ENCODE measurements at places on chromosomes 3 and 15.

- DNase-seq: no peak
These were observed 3.9 kb downstream of the VWA5B2 start for GRCh38 chr3:184233127-184233843.

DNA sequence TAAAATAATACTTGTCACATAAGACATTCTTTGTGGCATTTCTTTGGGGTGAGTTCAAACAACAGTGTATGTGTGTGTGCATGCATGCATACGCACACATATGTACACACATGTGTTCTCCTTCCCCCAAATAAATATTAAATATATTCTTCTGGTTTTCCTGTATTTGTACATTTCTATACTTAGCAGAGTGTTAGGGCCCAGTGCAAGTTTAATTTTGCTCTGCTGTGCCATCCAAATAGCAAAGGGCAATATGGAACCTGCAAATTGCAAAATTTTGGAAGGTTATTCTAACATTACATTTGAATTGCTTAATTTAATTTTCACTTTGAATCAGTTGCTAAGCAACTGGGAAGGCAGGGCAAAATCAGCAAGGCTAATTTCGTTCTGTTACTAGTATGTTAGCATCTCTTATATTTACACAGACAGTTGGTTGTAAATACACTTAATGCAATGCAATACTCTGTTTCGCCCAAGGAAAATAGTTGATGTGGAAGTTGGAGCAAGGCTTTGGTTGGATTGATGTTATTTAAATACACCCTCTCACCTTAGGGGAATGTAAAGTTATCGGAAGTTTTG lies 130.4 kb downstream of the ITPR1 start:
- DNase-seq: no peak

- no peak for DNase-seq
These were observed 43.8 kb upstream of the MITF start for GRCh38 chr3:69695443-69695842.

- no peak for DNase-seq
These were observed 37.4 kb downstream of the ACAA1 start for GRCh38 chr3:38099518-38099917.

DNA sequence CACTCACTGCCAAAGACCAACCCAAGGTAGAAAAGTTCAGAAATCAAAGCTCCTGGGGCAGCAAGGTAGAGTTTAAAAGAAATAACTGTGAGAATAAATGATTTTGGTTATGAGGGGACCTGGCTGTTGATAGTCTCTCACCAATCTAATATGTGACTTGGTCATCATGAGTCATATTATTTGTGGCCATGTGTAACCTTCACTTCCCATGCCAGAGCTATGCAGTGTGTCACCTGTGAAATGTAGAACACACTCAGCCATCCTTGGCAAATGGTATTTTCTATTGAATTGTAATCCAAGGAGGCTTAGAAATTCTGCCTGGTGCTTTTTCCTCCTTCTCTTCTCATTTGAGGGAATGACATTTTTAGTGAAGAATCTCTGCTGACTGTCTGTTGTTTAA lies 184.2 kb upstream of the STAC start:
- peak; percentile 39 for DNase-seq

GRCh38 chr3:23741036-23741706 lies 64.6 kb upstream of the UBE2E1 start:
- DNase-seq: peak; percentile 96

- peak; percentile 8 for DNase-seq
These were observed 114.1 kb upstream of the PPP2R3A start for GRCh38 chr3:135851201-135852081.

- no peak for DNase-seq
These were observed 211.8 kb downstream of the CHST2 start for GRCh38 chr3:143331350-143331749.

- DNase-seq: no peak
These were observed 74.7 kb upstream of the CMTM7 start for GRCh38 chr3:32316976-32317375.

DNA sequence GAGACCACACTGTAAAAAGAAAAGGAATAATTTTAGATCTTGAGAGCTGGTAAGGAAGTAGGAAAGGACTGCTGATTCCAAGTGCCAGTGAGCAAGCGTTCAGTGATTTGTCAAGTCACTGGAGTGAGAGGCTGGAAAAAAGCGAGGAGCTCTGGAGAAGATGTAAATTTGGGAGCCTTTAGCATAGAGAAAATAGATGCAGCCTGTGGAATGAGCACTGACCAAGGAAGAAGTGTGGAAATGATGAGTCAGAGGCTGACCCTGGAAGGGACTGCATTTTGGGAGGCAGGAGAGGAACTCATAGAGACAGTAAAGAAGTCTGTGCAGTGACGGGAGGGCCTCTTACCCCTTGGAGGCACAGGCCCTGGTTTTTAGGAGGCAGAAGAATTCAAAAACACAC lies 17.1 kb upstream of the ABTB1 start:
- DNase-seq: no peak

DNA sequence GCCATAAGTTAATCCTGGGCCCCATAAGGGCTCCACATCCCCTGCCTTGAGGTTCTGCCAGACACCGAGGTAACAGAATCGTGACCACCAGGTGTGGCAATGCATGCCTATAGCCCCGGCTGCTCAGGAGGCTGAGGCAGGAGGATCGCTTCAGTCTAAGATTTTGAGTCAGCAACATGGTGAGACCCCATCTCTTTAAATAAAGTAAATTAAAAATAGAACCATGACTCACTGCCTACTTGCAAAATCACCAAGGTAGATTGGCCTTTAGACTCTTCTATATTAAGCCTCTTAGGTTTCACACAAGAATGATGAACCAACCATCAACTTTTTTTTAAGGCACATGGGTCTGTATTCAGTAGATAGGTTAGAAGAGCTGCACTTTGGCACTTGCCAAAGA lies 9.7 kb downstream of the WDR5B start:
- DNase-seq: no peak

- DNase-seq: peak; percentile 64
These were observed 14.1 kb downstream of the TMEM207 start for GRCh38 chr3:190435618-190436017.

- no peak for DNase-seq
These were observed 282.6 kb downstream of the GAP43 start for GRCh38 chr3:115905871-115906270.

DNA sequence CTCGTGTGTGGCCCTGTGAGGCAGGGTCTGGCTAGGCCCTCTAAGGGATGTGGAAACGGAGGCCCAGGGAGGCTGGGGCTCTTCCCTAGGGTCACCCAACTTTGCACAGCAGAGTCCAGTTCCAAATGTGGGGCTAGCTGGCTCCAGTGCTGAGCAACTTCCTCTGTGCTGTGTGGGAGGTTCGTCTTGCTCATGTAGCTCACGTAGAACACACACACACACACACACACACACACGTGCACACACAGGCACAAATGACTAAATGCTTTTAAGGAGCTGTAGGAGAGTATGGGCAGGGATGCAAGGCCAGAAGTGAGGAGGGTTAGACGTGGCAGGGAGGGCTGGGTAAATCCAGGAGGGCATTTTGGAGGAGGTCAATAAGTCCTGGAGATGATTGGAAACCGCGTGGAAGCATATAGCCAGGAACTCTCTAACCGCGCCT lies 213.8 kb downstream of the RPLP1 start:
- DNase-seq: peak; percentile 27

GRCh38 chr3:186937017-186937875 lies 6.9 kb downstream of the ST6GAL1 start:
- no peak for DNase-seq

DNA sequence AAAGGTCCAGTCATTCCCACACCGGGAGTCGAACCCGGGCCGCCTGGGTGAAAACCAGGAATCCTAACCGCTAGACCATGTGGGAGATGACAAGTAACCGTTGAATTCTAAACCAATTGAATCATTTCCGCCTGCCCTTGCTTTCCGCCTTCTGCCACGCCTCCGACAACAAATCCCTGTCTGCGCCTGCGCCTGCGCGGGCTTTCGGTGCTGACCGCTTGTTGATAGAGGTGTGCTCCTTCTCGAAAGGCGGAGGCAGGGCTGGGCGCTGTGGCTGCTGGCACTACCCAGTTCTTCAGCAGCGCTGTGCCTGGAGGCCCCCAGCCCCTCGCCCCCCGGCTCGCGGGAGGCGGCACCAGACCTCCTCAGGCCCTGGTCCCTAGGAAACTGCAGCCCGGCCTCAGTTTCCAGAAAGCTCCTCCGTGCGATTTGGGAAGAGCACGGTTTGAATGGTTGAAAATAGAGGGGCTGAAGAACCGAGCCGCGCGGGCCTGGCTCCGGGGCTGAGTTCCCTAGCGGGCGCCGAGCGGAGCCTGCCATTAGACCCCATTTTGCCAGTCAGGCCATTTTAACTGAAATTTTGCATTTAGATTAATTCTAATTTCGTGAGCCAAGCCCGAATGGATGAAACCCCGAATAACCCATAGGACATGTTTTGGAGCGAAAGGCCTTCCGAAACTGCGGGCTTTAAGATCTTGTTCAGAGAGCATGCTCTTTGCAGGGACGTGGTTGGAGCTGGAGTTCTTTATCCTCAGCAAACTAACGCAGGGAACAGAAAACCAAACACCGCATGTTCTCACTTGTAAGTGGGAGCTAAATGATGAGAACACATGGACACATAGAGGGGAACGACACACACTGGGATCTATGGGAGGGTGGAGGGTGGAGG lies 219.3 kb upstream of the ATP10A start:
- DNase-seq: peak; percentile 91

- DNase-seq: no peak
These were observed 18.0 kb downstream of the ISG20 start for GRCh38 chr15:88656760-88657221.

DNA sequence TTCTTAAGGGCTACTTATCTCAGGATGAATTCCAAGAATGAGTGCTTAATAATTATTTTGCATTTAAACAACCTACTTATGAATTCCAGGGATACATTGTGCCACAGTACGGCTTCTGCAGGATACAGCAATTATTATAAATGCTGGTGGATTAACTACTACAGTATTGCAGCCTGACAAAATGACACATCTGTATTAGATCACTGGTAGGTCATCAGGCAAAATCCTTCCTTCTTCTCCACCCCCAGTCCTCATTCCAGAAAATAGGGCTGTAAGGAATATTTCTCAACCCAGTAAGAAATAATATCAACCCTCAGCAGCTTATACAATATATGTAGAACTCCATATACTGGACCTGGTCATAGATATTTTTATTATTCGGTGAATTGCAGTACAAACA lies 79.3 kb upstream of the RORA start:
- DNase-seq: no peak

- DNase-seq: no peak
These were observed 408.2 kb upstream of the TGFBR2 start for GRCh38 chr3:30198162-30198561.

- DNase-seq: no peak
These were observed 15.7 kb upstream of the RPLP1 start for GRCh38 chr15:69436951-69437350.

DNA sequence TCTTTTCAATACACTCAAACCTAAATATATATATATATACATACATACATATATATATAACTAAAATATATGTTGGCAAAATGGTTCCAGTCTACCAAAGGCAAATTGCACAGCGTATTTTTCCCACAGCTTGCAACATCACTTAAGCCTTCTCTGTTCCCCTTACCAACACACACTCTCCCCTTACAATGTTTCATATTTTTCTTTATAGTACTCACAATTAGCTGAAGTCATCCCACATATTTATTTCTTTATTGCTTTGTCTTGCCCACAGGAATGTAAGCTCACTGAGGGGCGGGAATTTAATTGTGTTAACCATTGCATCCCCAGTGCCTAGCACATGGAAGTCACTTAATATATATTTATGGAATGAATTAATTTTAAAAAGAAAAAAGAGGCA lies 288.3 kb downstream of the ULK4 start:
- DNase-seq: no peak

DNA sequence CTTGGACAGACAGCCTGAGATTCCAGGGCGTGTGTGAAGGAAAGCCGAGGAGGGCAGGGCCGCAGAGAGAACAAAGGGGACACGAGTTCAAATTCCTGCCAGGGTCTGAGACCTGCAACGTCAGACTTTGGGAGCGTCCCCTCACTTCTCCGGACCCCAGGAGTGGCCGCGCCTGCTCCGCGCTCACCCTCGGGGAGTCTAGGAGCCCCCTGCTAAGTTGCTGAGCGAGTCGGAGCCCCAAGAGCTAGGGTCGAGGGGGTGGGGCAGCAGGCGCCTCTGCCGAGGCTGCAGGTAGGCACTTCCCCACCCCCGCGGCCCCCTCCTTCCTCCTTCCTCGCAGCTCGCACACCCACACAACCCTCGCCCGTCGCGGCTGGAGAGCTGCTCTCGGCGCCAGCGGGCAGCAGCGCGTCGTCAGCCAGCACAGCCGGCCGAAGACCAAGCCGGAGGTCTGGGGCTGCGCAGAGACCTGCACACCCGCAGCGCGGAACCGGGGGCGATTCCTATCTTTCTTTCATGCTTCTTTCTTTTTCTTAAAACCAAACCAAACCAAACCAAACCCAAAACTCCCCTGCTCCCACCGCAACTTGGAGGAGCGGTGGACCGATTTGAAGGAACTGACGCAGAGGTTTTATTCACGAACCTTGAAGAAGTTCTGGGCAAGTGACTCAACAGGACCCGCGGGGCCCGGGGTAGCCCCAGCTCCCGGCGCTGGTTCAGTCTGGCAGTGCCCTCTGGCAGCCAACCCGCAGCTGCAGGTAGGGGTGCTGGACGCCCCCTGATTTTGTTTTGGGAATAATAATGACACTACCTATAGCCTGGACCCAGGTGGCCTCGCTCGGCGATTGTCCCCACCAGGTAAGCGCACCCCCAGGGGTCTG lies at the start of gene ANKRD34C:
ANKRD34C (plus strand) TSS at position 352 of the 881 bp plus-strand sequence. CDS start 10,563 bp downstream, outside the sequence.
- no peak for DNase-seq

DNA sequence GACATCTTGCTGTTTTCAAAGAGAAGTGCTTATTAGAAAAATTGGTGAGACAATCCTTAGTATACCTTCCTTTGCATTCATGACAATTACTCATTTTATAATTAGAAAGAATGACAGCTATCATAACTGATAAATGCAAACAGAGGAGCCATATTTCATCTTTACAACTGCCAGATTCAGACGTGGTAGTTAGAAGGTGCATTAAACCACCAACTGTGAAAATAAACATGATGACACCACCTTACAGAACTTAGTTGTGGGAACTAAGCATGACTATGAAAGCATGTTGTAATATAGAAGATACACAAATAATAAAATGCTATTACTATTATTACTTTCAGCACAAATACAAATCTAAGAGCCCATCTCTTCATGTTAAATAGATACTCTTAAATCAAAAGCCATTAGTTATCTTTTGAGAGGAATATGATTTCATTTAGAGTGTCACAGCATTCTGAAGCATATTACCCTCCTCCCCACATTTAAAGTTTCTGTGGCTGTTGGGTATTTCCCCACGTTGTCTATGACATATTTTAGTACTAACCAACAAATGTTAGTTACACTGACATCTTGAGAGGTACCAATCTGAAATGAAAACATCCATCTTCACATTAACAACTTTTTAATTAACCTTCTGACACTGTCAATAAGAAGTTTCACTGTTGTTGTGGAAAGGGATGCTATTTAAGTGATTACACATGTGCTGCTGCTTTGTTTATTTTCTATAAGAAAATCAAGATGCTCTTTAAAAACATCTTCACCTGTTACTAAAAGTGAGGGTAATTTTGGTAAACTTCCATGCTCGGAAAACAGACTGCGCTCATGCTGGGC lies 163.8 kb downstream of the LSAMP start:
- no peak for DNase-seq
